ENCODE measurements at places on chromosomes 2 and 18.

DNA sequence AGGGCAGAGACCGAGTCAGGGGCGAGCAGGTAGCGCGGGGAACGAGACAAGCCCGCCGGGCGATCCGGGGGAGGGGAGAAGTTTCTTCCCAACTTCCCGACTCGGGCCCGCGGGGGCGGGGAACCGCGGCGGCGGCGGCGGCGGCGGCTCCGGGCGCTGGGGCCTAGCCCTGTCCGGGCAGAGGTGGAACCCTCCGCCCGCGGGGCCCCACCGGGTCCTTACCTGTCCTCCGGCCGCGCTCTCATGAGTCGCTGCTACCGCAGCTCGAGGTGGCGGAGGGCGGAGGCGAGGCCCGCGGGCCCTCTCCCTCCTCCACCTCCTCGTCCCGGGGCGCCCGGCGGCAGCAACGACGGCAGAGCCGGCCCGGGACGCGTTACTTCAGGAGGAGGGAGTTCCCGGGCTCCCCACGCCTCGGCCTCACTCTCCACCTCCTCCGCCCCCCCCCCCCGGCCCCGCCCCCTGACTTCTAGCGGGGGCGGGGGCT lies at the start of gene YES1:
Gene YES1, minus strand, starts transcription at position 351 of the 484 bp plus-strand sequence. CDS start 55,415 bp downstream, outside the sequence.
- no peak for DNase-seq

- DNase-seq = no peak
Measured at GRCh38 chr2:170707821-170708795, 7.0 kb upstream of the SP5 start.

DNA sequence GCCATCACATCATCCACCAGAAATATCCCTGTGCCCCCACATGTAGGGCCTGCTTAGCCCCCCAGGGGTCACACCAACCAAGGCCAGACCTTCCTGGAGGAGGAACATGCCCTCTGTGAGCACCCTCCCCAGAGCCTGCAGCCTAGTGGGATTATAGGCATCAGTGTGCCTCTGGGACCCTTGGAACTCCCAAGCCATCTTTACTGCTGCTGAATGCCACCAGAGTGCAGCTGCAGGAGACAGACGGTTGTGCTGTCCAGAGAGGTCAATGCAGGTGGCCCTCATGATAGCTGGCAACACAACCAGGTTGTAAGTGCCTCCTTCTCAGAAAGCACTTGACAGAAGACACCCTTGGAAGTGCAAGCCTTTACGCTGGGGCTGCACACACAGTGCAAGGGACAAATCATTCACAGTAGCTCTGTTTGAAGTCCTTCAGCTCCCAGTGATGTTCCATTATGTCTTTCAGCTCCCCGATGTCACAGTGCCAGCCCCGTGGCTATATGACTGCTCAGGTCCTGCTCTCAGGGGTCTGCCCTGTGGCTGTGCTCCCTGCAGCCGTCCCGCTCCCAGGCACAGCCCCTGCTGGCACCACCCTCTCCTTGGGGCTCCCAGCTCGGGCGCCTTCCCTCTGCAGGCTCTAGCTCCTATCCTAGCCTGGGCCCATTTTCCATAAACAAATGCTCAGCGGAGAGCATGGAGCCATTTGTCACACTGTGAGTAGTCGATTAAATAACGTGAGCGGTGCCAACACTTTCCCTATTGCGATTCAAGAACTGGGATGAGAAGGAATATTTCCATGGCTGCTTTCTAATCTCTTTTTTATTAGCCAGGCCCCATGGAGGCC lies 65.1 kb downstream of the EDAR start:
- no peak for DNase-seq

- no peak for DNase-seq
Measured at GRCh38 chr18:39521164-39521563, 1955.6 kb upstream of the CELF4 start.

DNA sequence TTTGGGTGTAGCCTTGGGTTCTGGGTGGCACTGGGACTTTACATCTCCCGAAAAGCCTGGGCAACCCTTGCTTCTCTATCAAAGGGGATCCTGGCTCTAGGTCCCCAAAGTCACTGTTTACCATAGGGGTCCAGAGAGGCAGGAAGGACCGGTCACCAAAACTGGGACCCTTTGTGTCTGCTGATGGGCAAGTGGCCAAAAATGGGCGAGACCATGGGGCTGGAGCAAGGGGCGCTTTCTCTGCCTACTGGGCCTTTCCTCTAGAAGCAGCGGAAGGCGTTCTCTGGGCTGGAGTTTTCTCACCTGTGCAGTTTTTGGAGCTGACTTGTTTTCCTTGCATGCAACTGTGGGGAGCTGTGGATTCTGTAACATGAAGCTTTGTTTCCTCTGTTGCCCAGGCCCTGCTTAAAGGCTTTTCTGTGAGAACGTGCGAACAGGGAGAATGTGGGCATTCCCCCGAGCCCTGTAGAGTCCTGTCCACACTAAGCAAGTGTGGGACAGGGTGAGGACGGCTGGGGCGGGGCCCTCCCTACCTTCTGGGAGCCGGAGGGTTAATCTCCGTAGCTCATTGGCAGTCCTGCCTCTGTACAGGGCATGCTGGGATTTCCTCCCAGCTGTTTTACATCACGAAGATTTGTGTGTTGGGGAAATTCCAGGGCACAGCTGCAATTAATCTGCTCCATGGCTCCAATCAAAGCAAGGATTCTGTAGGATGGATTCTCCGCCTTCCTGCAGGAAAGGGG lies 50.2 kb downstream of the TGOLN2 start:
- no peak for DNase-seq

DNA sequence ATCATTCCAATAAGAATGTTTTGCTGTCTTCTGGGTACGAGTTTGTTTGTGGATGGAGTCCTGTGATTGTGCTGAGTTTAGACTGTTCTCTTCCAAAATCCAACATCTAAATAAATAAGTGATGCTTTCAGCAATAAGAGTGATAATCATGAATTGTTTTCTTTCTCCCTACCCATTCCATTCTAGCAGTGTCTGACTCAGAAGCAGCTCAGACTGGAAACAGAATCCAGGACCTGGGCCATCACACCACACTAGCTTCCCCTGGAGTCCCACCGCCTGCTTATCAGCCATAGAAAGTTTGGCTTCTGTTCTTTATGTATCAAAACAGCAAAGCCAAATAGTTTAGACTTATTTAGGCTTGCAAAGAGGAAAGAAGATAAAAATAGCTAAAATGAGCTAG lies 76.4 kb upstream of the CNGA3 start:
- no peak for DNase-seq

- no peak for DNase-seq
Measured at GRCh38 chr2:11630855-11631254, 39.1 kb downstream of the NTSR2 start.

DNA sequence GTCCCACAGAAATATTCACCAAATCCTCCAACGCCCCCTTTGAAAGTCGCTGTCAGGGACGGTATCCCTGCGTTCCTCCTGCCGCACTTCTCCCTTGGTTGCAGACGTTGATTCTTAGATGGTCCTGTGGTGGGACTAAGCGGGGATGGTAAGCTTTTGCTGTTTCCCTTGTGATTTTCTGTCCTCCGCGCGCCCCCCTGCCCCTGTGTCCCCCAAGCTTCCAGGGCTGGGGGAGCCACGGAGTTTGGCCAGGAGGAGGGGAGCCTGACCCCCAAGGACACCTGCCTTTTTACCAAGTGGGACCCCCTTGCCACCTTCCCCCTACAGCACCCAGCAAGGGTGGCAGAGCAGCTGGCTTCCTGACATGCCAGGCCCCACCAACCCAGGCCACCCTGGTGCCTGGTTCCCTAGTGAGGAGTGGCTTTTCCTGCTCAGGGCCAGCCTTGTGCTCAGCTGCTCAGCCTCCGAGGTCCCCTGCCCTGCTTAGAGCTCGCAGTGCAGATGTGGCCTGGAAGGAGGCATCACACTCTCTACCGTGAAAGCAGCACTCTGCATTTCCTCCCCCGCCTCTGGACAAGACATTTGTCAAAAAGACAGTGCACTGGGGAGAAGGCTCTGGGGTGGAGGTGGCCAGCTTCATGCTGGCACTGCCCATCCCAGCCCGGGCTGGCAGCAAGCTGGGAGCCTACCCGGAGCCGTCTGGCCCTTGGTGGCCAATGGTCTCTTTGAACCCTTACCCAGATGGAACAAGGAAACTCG lies 49.4 kb downstream of the TWIST2 start:
- DNase-seq = no peak

DNA sequence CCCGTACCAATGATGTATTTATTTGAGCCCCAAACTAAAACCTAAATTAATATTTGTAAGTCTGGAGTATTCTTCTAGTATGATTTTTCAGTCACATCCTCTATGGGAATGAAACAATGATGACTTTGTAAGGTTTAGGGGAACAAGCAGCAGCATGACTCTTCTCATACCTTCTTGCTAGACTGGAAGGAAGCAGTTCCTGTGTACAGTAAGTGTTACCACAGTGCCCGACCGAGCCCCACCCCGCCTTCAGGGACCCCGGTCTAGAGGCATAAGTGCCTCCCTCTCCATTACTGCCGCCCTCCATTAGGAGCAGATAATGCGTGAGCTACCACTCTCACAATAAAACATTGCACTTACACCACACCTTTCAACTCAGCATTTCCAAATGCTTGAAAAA lies 599.3 kb downstream of the ARHGAP15 start:
- no peak for DNase-seq

GRCh38 chr2:6788614-6789013 lies 77.1 kb downstream of the CMPK2 start:
- no peak for DNase-seq

DNA sequence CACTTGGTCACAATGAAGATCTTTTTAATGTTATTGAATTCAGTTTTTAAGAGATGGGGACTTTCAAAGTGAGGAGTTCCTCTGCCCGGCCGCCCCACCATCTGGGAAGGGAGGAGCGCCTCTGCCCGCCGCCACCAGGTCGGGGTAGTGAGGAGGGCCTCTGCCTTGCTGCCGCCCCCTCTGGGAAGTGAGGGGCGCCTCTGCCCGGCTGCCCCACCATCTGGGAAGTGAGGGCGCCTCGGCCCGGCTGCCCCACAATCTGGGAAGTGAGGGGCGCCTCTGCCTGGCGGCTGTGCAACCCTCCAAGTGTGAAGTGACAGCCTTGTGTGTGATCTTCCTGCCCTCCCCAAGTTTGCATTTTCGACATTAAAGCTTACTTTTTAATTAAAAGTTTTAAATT lies 899.3 kb downstream of the TRIB2 start:
- no peak for DNase-seq

GRCh38 chr2:69134306-69134945 lies 121.4 kb downstream of the ANTXR1 start:
- DNase-seq = no peak

- DNase-seq = no peak
Measured at GRCh38 chr2:105470979-105471378, 72.1 kb upstream of the FHL2 start.

DNA sequence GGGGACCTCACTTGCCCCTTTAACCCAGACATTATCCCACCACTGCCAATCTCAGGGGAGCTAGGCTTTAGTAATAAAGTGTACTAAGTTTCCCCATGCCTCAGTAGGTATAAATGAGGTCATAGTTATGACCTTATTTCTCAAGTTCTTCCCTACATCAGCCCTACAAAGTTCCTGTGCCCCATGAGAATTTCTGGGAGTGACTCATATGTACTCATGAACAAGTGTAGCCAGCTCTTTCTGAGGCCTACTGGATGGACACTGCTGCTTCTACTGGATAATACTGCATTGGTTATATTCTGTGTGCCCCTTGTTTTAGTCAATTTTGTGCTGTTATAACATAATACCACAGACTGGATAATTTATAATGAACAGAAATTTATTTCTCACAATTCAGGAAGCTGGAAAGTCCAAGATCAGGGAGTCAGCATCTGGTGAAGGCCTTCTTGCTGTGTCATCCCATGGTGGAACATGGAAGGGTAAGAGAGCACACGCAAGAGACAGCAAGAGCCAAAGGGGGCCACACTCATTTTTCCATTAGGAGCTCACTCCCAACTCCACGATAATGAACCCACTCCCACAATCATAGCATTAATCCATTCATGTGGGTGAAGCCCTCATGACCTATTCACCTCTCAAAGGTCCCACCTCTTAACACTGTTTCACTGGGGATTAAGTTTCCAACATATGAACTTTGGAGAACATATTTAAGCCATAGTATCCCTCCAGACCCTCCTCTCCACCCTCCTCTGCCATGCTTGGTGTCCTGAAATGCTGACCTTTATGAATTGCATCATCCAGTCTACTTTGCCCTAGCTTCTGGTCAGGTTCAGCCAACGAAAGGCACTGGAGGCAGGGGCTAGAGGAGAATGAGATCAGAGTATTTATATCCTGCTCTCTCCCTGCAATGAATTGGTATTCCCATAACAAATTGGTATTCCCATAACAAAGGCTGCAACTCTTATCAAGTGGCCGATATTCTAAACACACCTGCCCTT lies 25.4 kb upstream of the ST3GAL5 start:
- DNase-seq = no peak

DNA sequence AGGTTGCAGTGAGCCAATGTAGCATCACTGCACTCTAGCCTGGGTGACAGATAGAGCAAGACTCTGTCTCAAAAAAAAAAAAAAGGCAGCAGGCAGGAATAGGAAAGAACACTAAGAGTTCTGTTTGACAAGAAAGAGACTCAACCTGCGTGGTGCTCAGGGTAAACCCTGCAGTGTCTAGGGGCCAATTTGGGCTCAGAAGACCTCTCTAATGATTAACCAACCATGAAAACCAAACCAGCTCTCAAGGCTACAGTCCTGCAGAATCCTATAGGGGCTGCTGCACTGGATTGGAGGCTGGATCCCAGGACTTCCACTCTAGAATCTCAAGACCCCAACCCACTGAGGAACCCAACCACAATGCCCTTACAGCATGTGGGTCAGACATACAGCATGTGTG lies 2.4 kb downstream of the TRABD2A start:
- DNase-seq = no peak

- no peak for DNase-seq
Measured at GRCh38 chr18:50097702-50098101, 97.2 kb downstream of the MYO5B start.

DNA sequence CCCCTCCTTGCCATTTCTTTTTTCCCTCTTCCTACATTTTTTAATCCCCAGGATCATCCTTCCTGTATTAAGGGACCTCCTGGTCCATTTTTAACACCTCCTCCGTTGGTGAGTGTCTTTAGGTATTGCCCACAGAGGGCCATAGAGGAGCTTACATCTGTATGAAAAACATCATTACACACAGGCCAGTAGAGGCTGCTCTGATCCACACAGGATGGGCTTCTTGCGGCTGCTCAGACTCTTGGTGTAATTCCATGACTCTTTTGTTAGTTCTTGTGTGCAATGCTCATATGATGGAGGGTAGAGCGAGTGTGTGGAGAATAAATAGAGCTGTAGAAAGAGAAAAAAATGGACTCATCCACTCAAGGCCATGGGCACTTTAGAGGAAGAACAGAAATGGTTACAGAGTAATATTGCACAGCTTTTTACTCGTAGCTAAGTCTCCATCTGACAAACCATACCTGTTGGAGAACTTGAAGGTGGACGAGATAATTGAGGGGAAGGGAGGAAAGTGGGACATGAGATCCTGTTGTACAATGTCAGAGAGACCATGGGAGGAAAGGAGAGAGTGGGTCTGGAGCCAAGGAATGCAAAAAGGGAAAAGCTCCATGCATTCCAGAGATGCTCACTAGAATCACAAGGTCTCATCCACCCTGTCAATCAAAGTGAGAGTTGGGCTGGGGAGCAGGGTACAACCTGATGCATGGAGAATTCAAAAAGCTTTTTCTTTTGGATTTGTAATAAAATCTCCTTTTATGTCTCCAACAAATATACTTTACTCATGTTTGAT lies 129.7 kb upstream of the TNP1 start:
- DNase-seq = no peak

Data from stimulated activated CD8-positive, alpha-beta memory T cell treated with anti-CD3 and anti-CD28 coated beads, Interleukin-7, amount 100 ng/mL, for 1 hour (primary cell).